Pulmonary artery endothelial cell (primary cell): ENCODE measurements at places on chromosomes 7 and 10.

- no peak for DNase-seq
Observed at GRCh38 chr10:57864765-57865680, 402.7 kb downstream of the IPMK start.

DNA sequence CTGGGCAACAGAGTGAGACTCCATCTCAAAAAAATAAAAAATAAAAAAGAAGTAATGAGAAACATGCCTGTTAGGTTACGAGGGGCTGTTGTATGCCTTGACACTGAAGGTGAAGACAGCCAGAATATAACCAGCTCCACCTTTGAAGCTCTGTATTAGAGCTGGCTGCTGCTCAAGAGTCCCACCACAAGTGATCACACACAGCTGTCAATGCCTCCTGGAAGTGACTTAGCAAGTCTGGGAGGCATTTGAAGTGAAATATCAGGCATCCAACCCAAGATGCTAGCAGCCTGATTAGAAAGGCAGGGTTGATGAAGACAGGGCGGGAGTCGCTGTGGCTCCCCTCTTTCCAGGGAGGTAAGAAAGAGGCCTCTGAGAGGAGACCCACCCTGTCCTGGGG lies 34.1 kb upstream of the INPP5F start:
- DNase-seq: no peak

GRCh38 chr10:68897336-68897741 lies 3.8 kb upstream of the DDX50 start:
- no peak for DNase-seq

DNA sequence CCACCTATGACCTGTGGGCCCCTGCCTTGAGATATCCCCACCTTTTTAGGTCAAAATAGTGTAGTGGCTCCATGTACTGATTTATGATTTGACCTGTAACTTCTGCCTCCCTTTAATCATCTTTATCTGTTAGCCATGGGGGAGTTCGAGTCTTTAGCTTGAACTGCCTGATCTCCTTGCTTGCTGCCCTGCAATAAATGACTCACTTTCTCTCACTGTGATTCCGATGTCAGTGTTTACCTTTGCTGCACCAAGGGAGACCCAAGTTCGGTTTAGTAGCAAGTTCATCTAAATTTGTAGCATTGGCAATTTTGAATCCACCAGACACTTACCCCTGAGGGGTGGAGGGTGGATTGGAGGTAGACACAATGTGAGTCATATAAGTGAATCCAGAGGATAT lies 814.6 kb upstream of the AUTS2 start:
- DNase-seq: no peak

DNA sequence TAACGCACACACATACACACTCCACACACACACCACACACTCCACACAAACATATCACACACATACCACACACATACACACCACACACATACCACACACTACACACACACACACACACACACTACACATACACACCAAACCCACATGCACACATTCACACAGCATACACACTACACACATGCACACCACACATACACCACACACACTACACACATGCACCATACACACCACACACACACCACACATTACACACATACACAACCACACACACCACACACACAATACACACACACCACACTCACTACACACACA lies 66.3 kb downstream of the MKI67 start:
- no peak for DNase-seq

DNA sequence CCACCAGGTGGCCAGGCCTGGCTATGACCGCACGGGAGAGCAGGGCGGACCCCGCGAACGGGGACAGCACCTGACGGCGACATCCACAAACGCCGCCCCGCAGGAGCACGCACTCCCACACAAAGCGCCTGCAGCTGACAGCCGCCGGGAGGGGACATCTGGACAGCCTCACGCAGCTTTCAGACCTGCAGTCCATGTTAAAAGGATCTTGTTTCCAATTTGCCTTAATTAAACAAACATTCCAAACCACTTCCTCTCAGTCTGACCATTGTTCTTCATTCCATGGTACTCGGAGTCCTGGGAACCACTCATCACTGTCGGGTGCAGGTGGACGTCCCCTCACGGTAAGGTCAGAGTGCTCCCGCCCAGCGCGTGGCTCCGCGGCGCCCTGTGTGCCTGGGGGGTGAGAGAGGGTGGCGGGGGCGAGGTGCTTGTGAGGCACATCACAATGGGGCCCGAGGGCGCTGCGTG lies 5.9 kb upstream of the GPER1 start:
- DNase-seq: no peak

GRCh38 chr7:128458956-128459355 lies 3.3 kb downstream of the HILPDA start:
- DNase-seq: no peak

- no peak for DNase-seq
Observed at GRCh38 chr7:150487625-150488024, 27.0 kb upstream of the GIMAP7 start.

- no peak for DNase-seq
Observed at GRCh38 chr7:76352193-76352592, 6.6 kb downstream of the YWHAG start.

GRCh38 chr10:4649886-4650508 lies 176.0 kb upstream of the AKR1E2 start:
- DNase-seq: peak; percentile 51

GRCh38 chr10:47145290-47145934 lies 154.6 kb upstream of the GDF10 start:
- DNase-seq: no peak

- no peak for DNase-seq
Observed at GRCh38 chr10:75512203-75512933, 80.9 kb downstream of the LRMDA start.

- DNase-seq: no peak
Observed at GRCh38 chr10:48523820-48524758, 80.8 kb downstream of the ARHGAP22 start.

DNA sequence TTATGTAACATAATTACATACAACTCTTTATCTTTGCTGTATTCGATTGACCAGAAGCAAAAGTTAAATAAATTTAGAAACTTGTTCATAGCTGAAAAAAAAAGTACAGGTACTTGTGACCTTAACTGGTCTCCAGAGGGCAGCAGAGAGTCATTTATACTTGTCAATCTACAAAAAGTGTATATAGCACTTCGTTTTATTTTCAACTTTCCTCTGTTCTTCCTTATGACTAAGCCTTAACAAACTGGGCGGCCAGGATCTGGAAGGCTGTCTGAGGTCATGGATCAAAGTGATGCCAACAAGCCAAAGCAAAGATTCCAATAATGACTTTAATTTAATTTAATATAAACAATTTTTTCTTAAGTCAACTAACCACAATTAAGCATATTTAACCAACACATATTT lies 29.8 kb downstream of the C10orf67 start:
- peak; percentile 20 for DNase-seq
